ENCODE measurements at places on chromosomes 12 and 14.

DNA sequence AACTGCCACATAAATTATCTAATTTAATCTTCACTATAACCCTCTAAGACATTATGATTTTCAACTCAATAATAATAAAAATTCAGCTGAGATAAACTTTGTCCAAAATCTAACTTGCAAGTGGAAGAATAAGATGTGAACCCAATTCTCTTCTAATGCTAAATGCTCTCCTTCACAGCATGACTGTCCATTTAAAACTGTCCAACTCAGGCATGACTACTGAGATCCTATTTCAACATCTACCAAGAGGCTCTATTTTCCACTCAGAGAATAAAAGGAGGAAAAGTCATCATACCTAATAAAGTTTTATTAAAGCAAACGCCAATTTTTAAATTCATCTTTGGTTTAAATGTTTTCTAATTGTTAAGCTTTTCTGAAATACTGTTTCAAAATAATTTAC is 183.6 kb downstream of the MED13L start:
- no peak for DNase-seq

DNA sequence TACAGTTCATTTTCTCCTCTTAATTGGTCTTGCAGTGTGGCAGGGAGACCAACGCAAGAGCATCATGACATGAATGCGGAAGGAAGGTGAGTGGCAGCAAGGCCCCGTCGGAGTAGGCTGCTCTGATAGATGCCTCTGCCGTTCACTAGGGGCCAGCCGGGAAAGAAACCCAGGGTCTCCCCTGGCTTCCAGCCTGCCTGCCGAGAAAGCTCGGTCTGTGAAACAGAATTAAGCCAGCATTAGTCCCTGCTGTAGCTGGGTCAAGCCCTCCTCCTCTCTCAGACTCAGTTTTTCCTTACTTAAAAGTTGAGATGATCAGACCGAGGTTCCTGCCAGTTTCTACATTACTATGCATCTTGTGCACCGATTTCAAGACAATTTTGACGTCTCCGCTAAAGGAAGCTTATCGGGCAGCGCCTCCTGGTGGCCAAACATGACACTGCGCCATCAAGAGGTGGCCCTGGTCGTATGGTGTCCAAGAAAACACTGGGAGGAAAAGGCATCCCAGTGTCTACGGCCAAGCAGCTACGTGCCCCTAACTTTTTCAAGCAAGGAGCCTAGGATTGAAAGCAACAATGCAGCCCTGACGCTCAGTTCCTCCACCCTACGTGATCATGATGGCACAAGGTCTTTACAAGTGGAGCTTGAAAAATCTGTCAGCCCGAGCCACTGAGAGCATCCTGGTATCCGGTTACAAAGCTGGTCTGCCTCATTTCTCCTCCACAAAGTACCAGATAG is 131.6 kb downstream of the KSR2 start:
- DNase-seq, result peak; percentile 25

- peak; percentile 69 for DNase-seq
Measured at GRCh38 chr14:58663494-58664111, 25.8 kb downstream of the DACT1 start.

DNA sequence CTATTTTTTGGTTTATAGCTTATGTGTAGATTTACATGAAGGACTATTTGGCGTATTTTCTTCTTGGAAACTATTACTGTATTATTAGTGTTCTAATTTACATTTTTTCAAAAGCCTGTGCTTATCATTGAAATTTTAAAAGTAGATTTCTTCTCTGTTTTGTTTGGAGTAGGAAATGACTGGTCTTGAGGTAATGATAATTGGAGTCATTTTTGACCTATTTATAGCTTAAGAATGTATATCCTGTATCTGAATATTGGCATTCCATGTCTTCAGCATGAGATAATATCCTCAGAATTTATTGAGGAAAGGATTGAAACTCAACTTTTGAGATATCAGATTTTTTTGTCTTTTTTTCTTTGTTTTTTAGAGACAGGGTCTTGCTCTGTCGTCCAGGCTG is 193.4 kb downstream of the ERC1 start:
- DNase-seq, result no peak

- DNase-seq, result no peak
Measured at GRCh38 chr12:62647586-62647985, 181.0 kb downstream of the MON2 start.

DNA sequence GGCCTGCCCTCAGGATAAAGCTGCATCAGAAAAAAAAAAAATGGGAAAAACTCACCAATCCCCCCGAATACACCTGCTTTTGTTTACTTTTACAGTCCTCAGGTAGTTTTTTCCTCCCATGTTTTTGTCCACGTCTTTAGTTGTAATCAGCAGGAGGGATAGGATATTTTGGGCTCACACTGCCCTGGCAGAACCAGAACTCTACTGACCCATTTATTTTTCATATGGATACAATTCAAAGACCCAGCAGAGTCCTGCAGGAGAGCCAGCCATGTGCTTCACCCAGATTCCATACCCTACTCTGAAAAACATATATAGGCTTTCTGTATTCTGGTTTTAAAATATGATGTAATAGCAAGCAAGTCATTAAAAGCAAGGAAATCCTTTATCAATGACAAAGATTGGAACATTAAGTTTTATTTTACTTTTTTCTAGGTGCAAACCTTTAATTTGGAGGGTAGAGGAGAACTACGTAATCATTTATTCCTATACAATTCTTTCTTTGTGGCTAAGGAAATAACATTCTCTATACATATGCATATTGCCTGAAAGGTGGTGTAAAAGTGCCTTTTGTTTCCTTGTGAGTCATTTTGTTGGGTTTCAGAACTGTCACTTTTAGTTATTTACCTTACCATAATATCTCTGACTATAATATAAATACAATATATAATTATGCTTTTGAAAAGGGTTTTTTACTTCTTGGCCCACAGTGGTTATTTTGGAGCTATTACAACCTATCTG is 19.1 kb downstream of the DACT1 start:
- DNase-seq, result no peak

DNA sequence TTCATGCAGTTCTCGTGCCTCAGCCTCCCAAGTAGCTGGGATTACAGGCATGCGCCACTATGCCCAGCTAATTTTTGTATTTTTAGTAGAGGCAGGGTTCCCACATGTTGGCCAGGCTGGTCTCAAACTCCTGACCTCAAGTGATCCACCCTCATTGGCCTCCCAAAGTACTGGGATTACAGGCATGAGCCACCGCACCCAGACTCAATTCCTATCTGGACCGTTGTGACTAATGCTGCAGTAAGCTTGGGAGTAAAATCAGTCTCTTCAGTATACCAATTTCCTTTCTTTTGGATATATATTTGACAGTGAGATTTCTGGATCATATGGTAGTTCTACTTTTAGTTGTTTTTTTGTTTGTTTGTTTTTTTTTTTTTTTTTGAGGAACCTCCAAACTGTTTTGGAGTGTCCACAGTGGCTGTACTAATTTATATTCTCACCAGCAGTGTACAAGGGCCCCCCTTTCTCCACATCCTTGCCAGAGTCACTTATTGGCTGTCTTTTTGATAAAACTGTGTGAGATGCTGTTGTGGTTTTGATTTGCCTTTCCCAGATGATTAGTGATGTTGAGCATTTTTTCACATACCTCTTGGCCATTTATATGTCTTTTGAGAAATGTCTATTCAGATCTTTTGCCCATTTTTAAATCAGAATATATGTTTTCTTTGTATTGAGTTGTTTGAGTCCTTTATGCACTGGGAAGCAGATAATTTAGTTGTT is 37.3 kb upstream of the EVL start:
- DNase-seq, result no peak

DNA sequence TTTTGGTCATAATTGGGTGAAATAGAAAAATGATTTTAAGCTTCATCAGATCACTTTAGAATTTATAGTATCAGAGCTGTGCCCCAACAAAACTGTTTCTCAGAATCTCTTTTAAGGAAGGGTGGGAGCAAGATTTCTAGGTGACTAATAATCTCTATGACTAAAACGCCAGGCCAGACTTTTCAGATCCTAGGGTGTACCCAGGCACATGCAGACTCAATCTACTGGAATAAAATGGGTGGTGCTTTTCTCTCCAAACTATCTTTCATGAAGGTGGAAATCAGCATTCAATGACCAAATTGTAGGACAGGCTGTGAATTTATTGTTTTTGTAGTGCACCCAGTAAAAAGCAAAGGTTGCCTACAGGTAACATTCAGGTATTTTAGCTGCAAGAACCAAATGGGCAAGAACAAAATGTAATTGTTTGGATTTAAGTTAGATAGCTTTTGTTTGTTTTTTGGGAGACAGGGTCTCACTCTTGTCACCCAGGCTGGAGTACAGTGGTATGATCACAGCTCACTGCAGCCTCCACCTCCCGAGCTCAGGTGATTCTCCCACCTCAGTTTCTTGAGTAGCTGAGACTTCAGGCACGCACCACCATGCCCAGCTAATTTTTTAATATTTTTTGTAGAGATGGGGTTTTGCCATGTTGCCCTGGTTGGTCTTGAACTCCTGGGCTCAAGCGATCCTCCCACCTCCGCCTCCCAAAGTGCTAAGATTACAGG is 49.5 kb downstream of the PPP2R5C start:
- no peak for DNase-seq

DNA sequence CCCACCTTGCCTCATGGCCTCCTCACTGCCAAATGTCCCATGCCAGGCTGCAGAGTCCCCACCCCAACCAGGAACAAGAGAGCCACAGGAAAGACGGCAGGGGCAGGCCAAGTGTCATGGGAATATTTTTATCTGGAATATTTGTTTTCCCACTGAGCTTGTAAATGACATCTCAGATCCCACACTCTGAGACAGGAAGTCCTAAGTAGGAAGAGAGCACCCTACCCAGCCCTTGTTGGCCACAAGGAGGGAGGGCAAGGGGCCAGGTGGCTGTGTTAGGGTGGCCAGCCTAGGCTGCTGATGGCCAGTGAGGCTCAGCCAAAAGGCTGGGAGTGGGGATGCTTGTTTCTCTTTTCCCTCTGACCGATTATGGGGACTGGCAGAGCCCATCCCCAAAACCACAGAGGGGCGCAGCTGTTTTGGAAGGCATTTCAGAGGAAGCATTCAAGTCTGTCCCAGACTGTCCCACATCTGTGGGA is 7.7 kb upstream of the MEG3 start:
- no peak for DNase-seq

DNA sequence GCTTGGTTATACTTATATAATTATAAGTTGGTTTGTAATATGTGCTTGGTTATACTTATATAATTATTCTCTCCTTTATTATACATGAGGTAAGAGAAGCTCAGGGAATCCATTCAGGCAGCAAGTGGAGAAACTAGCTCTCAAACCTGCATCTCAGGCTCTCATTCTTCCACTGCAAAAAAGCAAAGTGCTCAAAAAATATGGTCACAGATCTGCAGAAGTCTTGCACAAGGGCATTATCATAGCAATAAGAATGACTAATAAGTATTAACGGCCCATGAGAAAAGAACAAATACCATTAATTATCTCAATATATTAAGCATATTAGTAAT is 476 bp upstream of the TRAFD1 start:
- DNase-seq, result no peak

GRCh38 chr14:73686901-73687300 is 27.3 kb downstream of the PNMA1 start:
- DNase-seq, result no peak

GRCh38 chr14:95500772-95501401 is 15.6 kb downstream of the SYNE3 start:
- DNase-seq, result no peak

All from COR-L47 (cell line).